ENCODE measurements at places on chromosomes 7 and 10.
A peak's percentile ranks its signal among the peaks of the same experiment; 100 is the strongest.

DNA sequence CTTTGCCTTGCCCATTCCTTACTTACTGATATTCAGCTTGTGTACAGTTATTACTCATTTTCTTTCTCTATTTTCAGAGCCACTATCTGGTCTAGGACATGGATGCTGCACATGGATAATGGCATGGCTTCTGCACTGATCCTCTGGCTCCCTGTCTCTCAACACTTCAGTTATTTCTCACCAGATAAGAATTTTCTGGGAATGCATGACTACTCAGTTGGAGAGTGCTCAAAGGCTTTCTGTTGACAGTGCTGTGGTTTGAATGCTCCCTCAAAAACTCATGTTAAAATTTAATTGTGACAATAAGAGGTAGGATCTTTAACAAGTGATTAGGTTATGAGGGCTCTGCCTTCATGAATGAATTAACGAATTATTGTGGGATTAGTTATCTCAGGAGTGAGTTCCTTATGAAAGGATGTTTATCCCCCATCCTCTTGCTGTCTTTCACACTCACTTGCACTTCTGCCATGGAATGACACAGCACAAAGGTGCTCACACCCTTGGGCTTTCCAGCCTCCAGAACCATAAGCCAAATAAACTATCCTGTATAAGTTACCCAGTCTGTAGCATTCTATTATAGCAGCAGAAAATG, 16.1 kb upstream of the PIK3CG start:
- DNase-seq = peak; percentile 74

DNA sequence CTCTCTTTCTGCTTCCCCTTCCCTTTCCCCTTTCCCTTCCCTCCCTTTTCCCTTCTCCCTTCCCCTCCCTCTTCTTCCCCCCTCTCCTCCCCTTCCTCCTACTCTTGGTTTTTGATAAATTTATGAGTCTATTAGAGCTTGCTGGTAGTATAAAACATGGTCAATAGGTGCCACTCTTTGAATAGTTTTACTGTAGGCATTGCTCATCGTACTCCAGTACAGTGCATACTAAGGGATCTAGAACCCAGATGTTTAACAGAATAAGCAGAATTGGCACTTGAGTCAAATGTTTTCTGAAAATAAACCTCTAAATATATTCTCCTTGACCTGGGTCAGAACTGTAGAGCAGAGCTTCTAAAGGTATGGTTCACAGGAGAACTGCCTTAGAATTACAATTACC, 126.7 kb downstream of the SORCS3 start:
- DNase-seq = no peak

GRCh38 chr10:114852197-114852596, 30.6 kb downstream of the FHIP2A start:
- no peak for DNase-seq

DNA sequence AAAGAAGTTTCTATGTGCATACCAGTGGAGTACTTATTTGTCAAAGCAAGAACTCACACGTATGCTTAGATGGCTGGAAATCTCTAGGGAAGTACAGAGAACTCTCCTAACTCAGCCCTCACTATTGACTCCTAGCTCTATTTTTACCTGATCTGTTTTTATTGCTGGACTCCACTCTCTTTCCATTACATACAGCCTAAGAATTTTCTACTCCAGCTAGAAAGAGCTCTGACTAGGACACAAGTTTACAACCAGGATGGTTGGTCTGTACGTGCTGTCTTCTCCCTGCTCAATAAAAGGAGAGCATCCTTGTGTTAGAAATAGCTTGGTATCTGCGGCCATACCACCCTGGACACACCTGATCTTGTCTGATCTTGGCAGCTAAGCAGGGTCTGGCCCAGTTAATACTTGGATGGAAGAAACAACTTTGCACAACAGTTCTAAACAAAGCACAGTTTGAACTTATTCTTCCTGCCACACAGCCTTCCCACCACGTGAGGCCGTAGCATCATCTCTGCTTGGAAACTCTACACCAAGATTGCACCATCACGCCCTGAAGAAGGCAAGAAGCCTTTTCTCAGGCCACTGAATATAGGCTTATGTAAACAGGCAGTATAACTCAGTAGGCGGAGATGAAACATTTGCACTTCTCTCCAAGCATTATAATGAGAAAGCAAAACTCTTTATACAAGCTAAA, 50.7 kb downstream of the KCNMA1 start:
- DNase-seq = peak; percentile 86

- no peak for DNase-seq
These were observed 29.0 kb upstream of the OGDHL start for GRCh38 chr10:49791100-49791499.

- DNase-seq = no peak
These were observed 43.5 kb downstream of the TRRAP start for GRCh38 chr7:98921608-98922372.

DNA sequence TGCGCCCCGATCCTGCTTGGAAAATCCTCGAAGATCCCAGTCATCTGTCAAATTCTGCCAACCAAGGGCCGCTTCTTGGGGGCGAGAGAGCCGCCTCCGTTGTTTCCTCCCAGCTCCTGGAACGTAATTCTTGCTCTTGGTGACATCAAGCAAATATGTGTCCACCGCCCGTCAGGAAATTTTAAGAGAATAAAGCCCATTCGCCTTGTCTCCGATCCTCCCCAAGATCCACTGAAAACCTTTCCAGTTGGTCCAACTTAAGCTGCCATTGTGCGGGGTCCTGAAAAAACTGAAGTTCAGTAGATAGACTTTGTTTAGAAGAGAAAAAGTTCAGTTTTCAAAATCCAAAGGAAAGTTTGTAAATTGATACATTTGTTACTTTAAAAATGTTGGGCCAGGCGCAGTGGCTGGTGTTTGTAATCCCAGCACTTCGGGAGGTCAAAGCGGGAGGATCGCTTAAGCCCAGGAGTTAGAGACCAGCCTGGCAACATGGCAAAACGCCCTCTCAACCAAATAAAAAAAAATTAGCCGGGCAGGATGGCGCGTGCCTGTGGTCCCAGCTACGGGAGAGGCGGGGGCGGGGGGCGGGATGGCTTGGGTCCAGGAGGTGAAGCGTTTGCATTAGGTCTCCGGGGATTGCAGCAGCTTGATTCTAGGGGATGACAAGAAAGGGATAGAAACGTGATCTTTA, 1.0 kb upstream of the ZNF800 start:
- peak; percentile 12 for DNase-seq

DNA sequence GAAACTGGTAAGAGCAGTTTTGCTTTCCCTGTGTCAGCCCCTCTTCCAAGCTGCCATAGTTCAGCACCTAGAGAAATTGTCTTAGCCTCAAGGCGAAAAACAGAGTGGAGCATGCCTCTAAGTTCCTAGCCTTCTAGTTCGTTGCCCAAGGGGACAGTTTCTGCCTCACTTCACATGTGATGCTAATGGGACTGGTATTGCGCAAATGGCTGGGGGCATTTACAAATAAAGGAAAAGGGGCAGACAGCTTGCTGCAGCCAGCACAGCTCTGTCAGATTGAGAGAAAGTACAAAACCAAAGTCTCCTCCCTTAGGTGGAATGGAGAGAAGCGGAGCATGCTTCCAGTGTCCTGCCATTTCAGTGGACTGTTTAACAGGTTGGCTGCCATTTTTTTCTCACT, 567.7 kb downstream of the ETV1 start:
- DNase-seq = no peak

- no peak for DNase-seq
These were observed 106.6 kb downstream of the DKK1 start for GRCh38 chr10:52420656-52421055.

- no peak for DNase-seq
These were observed 160.0 kb upstream of the ANK3 start for GRCh38 chr10:60549686-60550085.

DNA sequence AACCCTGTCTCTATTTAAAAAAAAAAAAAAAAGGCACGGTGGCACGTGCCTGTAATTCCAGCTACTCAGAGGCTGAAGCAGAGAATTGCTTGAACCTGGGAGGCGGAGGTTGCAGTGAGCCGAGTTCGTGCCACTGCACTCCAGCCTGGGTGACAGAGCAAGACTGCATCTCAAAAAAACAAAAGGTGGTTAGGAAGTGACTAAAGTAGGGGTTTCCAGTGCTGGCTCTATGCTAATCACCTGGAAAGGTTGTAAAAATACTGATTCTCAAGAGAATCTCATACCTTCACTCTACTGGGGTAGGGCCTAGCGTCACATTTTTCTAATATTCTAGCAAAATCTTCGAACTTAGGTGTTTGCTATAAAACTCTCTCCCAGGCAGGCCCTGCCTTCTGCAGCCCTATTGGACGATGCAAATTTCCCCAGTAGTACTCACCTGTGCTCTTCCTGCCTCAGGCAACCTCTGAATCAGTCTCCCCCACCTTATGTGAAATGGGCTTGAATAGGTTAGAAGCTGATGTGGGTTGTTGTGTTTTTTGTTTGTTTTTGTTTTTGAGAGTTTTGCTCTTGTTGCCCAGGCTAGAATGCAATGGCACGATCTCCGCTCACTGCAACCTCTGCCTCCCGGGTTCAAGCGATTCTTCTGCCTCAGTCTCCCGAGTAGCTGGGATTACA, 3.5 kb downstream of the ZP3 start:
- DNase-seq = no peak

DNA sequence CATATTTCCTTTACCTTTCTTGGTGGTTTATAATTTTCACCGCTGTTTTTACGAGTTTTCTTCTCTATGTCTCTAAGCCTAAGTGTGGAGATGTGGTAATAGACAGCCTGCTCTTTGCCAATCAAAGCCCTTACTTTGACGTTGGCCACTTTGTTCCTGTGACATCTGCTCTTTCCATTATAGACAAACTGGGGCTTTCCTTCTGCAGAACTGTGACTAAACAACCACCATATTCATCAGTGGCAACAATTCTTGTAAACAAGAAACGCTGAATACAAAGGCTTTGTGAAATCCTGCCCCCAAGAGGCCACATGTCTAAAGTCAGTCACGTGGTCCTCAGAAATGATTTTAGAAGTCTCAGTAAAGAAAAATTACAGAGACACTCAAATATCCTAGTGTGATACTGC, 59.6 kb upstream of the CAPZA2 start:
- DNase-seq = peak; percentile 65

GRCh38 chr10:119769886-119770285, 44.0 kb downstream of the INPP5F start:
- DNase-seq = no peak

DNA sequence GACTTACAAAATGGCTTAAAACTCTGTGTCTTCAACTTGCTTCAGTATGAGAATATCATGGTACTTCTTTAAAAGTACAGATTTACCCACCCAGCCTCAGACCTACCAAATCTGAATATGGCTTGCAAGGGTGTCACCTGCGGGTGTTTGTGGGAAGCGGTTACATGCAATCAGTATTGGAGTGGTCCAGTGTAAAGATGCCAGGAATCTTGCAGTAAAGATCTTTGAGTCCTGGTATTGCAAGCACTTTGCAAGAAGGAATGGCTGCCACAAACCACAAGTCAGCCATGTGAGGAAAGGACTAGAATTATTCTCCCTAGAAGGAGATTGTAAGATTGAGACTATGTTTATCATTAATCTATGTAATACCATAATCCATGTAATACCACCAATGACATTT, 115.1 kb downstream of the PON1 start:
- DNase-seq = no peak

GRCh38 chr10:98332623-98333269, 64.8 kb upstream of the LOXL4 start:
- DNase-seq = no peak

GRCh38 chr10:43401627-43402026, 7.4 kb downstream of the HNRNPF start:
- no peak for DNase-seq

GRCh38 chr7:31129067-31129466, 77.0 kb downstream of the ADCYAP1R1 start:
- no peak for DNase-seq

- DNase-seq = no peak
These were observed 64.9 kb downstream of the UBE2H start for GRCh38 chr7:129887865-129888264.

GRCh38 chr10:4684434-4684833, 141.6 kb upstream of the AKR1E2 start:
- DNase-seq = no peak

DNA sequence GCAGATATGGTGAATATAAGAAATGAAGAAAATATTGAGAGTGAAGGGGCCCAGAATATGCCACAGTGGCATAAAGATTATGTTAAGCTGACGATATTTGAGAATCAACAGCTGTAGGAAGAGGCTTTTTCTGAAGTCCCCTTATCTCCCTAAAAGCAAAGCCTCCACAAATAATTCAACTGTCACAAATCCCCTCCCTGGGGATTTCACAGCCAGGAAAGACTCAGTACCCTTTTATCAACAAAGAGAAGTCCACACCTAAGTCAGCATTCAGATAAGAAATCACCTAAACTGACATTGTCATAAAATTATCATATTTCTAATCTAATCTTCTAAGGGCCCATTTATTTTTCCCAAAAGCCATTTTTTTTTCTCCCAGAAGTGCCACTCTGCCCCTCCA, 284.9 kb upstream of the VWC2 start:
- DNase-seq = no peak

- no peak for DNase-seq
These were observed 11.1 kb downstream of the PTPN12 start for GRCh38 chr7:77548206-77548605.

DNA sequence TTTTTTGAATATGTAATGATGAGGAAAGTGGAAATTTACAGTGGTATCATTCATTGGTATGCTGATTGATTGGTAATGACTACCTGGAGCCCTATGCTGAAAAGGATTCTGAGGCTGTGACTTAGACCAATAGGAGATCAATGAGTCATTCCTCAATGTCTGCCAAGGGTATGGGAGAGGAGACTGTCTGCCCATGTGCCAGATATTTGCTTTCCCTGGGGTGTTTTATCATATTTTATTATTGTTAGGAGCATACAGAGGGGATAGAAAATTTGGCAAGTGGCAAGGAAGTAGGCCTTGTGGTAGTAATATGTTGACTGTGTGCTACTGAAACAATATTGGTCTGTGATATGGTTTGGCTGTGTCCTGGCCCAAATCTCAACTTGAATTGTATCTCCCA, 54.8 kb downstream of the ASAH2B start:
- no peak for DNase-seq

- DNase-seq = no peak
These were observed 82.7 kb downstream of the CPXM2 start for GRCh38 chr10:123808906-123809305.

- no peak for DNase-seq
These were observed 135.7 kb downstream of the TCF7L2 start for GRCh38 chr10:113085776-113086175.

- DNase-seq = no peak
These were observed 29.2 kb downstream of the CALML5 start for GRCh38 chr10:5470062-5470751.

DNA sequence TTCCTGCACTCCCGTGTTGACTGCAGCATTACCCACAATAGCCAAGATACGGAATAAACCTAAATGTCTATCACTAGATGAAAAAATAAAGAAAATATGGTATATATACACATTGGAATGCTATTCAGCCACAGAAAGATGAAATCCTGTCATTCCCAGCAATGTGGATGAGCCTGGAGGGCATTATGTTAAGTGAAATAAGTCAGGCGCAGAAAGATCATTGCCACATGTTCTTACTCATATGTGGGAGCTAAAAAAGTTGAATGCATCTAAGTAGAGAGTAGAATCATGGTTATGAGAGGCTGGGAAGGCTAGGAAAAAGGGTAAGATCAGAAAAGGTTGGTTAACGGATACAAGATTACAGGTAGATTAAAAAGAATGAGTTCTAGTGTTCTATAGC, 219.1 kb upstream of the MKI67 start:
- peak; percentile 10 for DNase-seq

All from umbilical cord (tissue), 2 donors.